Activated CD4-positive, alpha-beta T cell treated with anti-CD3 and anti-CD28 coated beads, Interleukin-2, amount 50 U/mL, for 4 hours (primary cell): ENCODE measurements at places on chromosomes 11 and 22.

- no peak for DNase-seq
These were observed 2.2 kb downstream of the TMEM132A start for GRCh38 chr11:60926500-60926899.

DNA sequence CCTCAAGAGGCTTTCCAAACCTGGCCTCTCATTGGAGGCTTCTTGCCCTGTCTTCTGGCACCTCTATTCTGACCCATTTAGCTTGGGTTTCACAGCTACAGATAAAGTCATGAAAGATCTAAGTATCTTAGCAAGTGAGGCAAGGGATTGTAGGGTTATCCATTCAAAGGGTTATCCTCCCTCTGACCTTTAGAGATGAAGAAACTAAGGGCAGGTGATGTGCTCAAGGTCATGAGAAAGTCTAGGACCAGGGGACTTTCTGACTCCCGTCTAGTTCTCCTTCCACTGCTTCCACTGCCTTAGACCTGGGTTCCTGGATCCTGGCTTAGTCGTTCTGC is 7.2 kb downstream of the PHOX2A start:
- no peak for DNase-seq

GRCh38 chr22:24580276-24580675 is 12.6 kb downstream of the LRRC75B start:
- DNase-seq: no peak

DNA sequence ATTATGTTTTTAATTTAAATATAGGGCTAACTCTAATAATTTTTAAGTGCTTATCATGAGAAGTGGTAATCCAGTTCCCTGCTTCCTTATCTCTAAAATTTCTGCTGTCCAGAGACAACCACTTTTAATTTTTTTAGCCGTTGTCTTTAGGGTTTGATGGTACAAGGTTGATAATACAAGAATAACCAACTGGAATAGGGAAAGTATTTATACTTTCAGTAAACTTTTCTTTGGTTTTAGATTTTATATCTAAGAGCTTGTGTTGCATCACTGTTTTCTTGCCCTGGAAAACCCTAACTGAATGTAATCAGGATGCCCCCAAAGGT is 46.5 kb upstream of the ADORA2A start:
- DNase-seq: no peak

DNA sequence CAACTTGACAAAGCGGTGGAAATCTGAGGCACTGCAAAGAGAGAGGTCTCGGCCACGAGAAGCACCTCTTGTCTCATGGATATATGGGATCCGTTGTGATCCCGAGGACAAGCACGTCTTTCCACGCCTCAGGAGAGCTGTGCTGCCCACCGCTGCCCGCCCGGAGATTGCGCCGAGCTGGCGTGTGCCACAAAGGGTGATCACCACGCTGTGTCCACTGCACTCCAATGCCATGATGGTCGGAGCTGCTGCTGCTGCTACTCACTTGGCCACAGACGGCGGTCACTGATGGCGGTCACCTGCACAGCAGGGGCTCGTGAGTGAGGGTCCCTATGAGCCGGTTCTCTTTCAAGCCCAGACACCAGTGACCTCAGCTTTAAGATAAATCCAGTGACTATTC is 51.1 kb downstream of the SHANK2 start:
- DNase-seq: no peak

DNA sequence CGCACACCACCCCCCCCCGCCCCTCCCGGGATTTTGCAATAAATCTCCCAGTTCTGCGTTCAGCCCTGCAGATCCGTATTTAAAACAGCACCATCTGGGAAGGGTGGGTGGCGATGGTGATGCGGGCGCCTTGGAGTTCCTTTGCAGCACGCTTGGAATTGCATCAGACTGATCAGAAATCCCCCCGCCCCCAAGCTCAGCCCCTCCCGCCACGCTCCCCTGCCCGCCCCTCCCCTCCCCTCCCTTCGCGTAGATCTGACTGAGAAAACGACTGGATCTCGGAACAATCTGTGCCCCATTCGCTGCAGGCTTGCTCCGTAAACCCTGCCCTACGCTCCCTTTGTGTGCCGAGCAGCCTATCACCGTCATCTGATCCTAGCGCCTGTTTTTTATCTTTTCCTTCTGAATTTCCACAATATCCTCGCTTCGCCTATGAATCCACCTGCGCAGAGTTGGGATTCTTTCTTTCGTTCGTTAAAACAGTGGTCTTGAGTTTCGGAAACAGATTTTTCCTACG is 18.1 kb upstream of the BDNF start:
- no peak for DNase-seq

DNA sequence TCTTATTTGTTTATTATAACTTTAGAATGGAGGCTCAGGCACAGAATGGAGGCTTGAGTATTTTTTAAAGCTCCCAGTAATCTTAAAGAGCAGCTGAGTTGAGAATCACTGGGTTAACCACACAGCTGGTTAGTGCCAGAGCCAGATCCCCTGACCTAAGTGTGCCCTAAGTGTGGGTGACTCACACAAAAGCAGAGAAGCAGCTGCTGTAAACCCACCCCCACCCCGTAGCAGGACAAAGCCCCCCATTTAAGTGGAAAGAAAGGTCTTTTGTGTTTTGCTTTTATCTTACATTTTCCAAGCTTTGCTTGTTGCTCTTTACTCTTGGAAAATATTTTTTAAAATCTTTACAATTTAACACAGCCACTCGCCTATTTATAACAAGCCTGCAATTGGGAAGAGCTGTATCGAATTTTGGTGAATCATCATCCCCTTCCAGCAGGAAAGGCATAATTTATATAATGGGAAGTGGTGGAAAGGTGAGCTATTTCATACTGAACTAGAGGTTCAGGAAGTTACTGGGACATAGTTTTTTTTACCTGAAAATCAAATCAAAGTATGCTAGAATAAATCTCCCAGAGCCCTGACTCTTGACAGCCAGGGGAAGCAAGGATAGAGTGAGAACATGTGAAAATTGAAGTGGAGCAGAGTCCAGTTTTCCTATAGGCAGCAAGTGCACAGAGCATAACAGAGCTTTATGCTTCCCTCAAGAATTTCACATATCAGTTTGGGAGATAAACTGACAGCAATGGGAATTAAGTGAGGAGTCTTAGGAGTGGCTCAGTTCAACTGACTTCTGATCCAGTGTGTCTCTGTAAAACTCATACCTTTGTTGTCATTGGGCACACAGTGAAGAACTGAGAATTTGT is 405.7 kb downstream of the AASDHPPT start:
- no peak for DNase-seq

DNA sequence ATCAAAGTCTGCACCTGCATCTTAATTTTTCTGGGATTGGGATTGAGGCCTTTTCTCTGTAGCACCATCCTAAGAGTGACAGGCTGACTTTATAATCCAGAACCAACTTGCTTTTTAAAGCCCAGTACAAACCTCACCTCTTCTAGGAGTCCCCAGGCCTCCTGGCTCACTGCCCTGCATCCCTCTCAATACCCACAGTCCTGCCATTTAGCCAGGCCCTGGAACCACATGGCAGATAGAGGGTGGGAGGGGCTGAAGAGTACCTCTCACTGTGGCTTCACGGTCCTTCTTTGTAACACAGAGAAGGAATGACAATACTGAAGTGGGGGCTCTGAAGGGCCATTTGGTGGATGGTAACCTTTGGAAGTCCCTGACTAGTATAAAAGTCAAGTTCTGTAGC is 63.5 kb upstream of the PHOX2A start:
- no peak for DNase-seq

GRCh38 chr22:20537983-20538382 is 30.6 kb downstream of the MED15 start:
- DNase-seq: no peak

DNA sequence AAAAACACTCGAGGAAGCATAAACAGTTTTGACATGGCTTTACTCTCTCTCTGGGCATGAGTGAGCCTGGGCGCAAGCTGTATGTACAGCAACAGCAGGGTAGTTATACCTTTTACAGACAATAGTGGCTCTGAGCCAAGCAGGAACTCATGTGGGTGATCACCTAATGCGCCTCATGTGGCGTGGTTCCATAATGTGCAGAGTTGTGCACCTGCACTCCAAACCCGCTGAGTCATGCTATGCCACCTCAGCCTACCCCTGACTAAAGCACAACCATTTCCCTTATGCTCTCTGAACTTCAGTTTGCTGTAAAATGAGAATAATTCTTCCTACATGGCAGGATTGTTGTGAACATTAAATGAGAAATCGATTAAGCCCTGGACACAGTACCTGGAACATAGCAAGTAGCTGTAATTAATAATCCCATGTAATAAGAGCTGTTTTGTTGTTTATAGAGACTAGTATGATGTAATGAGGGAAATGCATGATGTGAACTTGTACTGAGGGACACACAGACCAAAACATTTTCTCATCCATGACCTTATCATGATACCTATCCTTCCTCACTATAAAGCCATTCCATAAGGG is 71.6 kb downstream of the CCDC34 start:
- no peak for DNase-seq

DNA sequence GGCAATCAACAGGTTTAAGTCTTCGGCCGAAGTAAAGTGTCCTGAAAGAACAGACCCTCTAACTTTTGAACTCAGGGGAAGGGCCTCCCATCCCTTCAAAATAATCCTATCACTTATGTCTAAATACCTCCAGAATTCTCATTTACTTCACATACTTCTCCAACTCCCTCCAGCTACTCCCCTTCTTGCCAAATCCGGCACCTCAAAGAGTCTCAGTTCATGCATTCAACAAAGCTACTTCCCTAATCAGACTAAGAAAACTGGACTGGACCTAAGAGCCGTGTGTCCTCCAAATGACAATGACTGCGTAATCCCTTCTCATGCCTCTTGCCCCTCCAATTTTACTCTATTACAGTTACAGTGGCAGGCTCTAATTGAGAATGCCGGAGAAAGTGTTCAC is 1.3 kb downstream of the DDB1 start:
- DNase-seq: no peak

DNA sequence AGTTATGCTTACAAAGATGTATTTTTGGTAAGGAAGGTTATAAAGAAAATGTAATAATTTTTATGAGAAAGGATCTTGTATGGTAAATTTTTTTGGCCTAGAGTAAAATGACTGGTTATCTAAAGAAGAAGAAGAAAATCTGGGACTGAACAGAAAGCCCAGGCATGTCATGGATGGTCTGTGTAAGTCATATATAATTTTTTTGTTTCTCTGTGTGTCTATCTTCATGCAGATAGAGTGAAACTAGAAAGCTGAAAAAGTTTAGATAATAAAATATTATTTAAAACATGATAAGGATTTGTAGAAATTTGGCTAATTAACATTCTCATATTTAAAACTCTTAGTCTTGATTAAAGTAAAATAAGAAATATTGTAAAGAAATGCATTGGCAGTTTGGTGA is 27.6 kb upstream of the MPEG1 start:
- no peak for DNase-seq

DNA sequence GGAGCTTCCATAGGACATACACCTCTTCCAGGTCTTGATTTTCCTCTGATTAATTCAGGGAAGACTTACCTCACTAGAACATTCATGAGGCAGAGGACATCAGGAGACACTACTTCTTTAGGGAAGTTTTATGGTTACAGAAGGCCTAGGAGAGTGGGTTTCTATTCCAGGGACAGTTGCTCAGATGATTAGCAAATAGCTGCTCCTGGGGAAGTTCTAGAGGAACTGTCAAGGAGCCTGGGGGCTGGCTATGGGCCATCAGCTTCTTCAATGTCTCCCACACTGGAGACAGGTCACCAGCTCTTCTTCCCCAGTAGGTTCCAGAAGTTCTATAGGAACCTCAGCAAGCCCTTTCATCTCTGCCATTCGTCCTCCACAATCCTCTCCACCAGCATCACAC is 11.5 kb upstream of the OR10A5 start:
- DNase-seq: no peak

DNA sequence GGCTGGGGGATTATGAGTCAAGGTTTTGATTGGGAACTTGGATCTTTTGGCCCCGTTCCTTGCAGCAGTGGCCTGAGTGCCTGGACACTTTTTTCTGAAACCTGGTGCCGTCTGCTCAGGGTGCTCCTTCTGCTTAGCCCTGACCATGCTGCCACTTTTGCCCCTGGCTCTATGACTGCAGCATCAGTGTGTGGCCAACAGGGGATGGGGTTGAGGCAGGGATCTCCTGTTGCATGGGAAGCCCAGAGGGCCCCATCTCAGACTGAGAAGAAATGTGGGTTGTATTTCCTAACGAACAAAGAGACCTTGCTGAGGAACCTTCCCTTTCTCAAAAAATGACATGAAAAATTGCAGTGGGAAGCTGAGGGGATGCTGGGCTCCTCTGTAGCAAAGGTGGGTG is 18.7 kb downstream of the POU2F3 start:
- no peak for DNase-seq

DNA sequence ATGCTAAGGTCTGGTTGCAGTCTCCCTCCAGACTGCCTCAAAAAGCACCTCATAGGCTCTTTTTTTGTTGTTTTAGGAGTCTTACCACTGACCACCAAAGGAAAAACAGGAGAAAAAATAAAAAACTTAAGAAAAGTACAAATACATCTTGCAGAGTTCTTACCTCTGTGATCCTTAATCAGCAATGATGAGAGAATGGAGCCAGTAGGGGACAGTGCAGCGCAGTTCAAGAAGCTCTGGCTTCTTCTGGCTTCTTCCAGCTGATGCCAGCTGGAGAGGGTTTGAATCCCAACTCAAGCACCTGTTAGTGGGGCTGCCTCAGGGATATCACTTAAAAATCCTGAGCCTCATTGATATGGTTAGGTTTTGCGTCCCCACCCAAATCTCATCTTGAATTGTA is 223.3 kb upstream of the ISX start:
- no peak for DNase-seq

- no peak for DNase-seq
These were observed 565 bp downstream of the GAS2L1 start for GRCh38 chr22:29306835-29307595.

DNA sequence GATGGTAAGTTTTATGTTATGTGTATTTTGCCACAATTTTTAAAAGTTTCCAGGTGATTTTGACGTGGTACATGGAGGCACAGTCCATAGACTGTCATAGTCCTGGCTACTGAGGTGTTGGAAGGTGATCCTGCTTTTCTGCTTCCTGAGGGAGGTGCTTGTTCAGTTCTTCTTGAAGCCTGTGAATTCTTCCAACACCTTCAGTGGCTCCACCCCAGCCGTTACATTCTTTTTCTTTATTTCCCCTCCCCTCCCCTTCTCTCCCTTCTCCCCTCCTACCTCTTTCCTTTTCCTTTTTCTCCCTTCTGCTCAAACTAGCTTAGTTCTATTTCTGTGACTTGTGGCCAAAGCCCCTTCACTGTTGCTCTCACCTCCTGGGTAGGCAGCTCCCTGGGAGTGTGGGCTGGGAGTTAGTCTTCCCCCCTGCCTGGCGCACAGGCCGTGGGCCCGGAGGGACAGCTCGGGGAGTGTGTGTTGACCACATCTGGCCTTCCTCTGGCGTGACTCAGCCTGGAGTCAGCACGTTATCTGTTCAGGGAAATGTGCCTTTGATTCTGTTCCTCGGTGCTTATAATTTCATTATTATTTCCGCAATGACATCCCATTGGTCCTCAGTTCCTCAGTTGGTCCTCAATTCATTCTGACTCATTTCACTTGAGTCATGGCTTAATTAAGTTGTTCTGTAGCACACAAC is 566.2 kb downstream of the TBC1D22A start:
- no peak for DNase-seq

DNA sequence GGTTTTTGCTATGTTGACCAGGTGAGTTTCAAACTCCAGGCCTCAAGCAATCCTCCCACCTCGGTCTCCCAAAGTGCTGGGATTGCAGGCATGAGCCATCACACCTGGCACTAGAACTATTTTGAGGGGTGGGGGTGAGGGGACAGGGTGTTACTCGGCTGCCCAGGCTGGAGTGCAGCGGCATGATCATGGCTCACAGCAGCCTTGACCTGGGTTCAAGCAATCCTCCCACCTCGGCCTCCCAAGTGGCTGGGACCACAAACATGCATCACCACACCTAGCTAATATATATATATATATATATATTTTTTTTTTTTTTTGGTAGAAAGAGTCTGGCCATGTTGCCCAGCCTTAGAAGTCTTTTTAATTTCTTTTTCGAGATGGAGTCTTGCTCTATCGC is 17.1 kb upstream of the IFITM3 start:
- DNase-seq: no peak
